ENCODE measurements at places on chromosomes 16 and 17.

GRCh38 chr16:2858245-2859025, 465 bp upstream of the PRSS22 start:
- DNase-seq, result no peak

DNA sequence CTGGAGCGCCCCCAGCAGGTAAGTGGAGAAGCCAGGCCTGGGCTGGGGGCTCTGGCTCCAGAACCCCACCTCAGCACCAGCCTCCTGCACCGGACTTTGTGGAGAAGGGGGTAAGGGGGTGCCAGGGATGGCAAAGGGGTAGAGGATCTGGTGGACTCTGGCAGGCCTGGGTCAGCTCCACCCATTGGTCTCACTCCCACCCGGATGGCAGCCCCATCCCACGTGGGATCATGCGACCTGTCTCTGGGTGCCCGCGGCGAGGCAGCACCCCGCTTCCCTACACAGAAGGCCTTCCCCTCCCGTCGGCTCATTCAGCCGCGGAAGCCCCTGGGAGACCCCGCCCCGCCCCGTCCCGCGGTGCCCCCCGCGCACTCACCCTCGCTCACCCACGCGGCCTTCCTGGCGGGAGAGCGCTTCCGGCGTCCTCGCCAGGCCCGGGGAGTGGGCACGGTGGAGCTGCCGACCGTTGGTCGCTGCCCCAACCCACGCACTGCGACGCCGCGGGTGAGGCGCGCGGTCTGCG, 498 bp upstream of the PLEKHG4 start:
- no peak for DNase-seq

GRCh38 chr17:80892900-80893603, 98.6 kb upstream of the CHMP6 start:
- no peak for DNase-seq

GRCh38 chr16:29641561-29641960, 21.5 kb upstream of the SPN start:
- DNase-seq, result no peak

DNA sequence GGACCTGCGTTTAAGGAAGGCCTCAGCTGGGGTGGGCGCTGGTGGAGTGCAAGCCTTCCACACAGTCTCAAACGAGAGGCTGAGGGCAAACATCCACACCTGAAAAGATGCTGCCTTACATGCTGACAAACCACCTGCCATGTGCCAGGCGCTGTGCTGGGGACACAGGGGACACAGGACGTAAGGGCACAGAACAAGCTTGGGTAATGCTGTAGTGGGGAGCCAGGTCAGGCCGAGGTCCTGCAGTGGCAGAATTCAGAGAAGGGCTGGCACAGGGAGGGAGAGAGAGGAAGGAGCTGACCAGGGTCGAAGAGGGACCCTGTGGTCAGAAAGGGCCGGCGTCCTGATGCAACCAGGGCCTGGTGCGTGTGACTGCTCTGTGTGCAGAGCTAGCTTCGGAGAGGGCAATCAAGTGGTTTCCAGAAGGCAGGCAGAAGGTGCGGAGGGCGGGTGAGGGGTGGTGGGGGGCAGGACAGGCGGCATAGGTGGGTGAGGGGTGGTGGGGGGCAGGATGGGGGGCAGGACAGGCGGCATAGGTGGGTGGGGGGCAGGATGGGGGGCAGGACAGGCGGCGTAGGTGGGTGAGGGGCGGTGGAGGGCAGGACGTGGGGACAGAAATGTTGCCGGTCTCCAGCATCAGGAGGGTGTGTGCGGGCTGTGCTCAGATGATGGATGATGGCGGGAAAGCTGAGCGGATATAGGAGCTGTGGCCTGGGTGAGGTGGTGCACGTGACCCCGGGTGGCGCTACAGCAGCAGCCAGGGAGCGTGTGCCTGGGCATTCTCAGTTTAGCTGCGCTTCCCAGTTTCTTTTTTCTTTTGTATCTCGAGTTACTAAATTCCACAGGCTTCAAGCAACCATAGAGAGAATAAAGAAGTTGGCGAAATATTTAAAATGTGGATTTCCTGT, 18.8 kb downstream of the TELO2 start:
- no peak for DNase-seq

DNA sequence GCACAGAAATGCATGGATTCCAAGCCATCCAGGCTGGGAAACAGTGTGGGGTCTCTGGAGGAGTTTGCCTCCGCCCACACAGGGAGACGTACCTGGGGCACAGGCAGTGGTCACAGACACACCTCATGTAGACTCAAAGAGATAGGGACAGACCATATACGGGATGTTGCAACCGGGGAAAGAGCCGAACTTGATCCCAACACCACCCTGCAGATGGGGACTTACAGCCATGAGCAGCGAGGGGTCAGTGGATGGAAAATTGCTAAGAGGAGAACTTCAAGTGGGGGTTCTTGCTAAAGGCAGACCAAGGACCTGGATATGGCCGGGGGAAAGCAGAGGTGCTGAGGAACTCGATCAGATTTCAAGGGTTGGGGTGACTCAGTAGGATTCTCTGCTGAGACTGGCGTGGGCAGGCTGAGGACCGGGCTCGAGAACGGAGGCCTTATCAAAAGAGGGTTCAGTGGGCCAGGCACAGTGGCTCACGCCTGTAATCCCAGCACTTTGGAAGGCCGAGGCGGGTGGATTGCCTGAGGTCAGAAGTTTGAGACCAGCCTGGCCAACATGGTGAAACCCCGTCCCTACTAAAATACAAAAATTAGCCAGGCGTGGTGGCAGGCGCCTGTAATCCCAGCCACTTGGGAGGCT, 12.0 kb upstream of the DNAH17 start:
- DNase-seq, result no peak

GRCh38 chr17:49200423-49201083, 9.8 kb downstream of the GNGT2 start:
- DNase-seq, result no peak

GRCh38 chr17:40072040-40072734, 9.4 kb downstream of the THRA start:
- DNase-seq, result no peak

GRCh38 chr16:66946974-66947301, 11.6 kb downstream of the CES2 start:
- no peak for DNase-seq

DNA sequence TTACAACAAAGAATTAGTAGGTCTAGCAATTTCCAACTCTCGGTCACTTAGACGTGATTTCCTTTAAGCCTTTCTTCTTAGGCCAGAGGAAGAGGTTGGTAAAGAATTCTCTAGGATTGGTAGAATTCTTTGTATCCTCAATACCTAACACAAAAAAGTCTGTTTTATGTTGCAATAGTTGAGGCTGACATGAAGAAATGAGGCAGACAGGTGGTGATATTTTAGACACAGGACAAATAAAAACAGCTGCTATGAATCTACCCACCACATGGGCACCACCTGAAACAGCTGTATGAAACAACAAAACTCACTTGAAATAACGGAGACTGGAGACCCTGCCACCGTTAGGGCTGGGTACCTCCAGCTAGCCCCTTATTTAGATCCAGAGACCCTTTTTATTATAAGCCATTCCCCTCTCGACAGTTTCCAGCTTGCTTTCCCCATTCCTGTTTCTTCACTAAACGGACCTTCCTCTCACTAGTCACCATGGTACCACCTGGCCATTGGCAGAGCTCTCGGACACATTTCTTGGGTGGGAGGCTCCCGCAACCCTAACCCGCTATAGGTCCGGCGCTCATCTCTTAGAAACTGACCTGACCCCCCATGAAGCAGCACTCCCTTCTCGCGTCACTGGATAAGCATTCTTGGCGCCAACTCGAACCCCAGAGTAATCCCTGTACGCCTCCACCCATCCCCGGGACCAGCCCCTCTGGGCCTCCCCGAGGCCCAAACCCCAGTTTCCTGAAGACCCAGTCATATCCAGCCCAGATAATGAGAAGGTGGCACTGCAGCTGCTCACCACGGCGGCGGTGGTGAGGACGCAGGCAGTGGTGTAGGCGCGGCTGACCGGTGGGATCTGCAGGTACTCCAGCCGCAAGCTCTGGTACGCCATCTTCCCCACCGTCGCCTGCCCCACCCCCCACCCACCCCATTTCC, at the start of gene DERL2:
DERL2 (minus strand) TSS at position 909 of the 936 bp plus-strand sequence; CDS start at position 892, 17 bp downstream.
- no peak for DNase-seq

DNA sequence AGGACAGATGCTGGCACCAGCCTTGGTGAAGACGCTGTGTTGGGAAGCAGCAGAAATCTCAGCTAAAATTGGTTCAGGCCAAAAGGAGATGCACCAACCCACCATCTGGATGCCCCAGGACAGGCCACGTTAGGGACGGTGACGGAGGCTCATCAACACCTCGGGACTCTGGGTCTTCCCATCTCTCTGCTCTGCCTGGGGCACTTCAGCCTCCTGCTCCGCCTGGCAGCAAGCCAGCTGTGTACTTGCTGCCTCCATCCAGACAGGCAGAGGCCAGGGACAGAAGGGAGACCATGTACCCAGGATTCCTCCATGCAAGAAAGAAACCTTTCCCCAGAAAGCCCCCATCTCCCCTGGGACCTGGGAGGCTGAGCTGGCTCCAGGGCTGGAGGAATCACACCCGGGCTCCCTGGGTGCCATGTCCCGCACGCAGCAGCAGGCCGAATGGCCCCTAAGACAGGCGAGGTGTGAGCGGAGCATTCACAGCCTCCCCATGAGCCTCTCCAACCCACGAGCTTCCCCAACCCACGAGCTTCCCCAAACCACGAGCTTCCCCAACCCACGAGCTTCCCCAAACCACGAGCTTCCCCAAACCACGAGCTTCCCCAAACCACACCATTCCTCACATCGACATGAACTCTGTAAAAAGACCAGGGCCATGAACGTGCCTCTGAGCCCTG, 274.5 kb downstream of the C16orf95 start:
- DNase-seq, result no peak

DNA sequence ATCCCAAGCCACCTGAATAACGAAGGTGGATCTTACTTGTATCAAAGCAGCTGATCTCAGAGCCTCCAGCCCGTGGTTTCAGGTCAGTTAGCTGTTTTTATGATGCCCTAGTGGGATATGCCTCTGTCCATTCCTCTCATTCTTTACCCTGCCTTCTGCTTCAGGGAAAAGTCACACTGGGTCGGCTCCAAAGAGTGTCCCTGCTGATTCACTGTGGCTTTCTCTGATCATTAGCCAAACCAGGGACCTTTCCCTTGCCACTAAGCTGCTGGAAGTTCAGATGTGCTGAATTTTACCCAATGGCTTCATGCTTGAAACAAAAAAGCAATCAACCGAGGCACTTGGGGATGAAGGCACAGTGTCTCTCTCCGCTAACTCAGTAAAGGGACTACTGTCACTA, 170.2 kb upstream of the SALL1 start:
- no peak for DNase-seq

- no peak for DNase-seq
Measured at GRCh38 chr17:42010898-42011516, 6.2 kb downstream of the DNAJC7 start.

DNA sequence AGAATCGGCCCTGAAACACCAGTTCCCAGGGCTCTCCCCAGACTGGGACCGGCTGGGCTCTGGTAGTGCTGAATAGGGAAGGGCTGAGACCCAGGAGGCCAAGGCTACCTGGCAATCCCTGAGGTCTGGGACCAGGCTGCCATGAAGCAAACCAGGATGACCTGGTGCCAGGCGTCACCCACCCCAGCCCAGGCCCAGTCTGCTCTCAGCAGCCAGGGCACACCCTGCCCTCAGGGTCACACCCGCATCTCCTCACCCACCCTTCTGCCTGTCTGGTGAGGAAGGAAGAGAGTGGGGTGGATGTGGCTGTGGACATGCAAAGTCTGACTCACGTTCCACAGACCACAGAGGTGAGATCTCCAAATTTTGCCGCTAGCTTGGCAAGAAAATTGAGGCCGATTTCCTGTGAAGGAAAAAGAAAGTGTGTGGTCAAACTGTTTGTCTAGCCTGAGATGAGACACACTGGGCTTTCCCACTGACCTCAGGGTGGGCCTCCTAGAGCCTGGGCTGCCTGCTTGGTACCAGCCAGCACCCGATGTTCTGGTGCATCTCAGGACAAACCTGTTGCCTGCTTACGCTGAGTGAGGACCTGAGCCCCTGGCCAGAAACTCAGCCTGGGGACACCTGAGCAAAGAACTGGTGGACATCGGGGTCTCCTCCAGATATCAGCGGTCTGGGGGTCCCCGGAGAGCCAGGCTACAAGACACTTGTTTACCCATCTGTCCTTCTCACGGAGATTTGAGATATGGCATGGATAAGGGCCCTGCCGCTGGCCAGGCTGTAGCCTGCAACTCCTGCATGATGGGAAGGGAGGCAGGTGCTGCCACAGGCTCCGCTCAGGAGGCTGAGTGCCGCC, 6.3 kb upstream of the RAB37 start:
- DNase-seq, result no peak

- DNase-seq, result no peak
Measured at GRCh38 chr17:14793237-14793636, 471.9 kb downstream of the PMP22 start.

DNA sequence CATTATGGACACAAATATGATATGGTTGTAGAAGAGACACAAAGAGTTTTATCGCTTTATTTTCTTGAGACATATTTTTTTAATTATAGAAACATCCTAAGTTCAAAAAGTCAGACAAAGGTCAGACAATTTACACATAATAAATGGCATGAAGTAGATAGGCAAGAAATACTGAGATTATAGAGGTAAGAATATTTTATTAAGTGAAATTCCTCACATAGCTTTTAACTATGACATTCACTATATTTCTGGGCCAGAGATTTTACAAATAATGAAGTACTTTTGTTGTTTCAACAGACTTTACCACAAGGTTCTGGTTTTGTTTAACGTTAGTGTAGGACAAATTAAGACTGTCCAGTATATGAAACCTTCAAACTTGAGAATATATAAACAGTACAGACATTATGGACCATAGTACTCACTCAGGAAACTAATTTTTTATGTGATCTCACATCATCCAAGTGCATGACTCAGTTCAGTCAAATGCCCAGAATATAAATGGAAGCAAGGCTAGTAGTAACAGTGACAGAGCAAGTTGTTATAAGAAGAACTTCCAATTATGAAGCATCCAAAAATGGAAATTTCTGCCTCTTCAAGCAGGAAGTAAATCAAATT, 394.8 kb downstream of the KCNJ2 start:
- DNase-seq, result no peak

DNA sequence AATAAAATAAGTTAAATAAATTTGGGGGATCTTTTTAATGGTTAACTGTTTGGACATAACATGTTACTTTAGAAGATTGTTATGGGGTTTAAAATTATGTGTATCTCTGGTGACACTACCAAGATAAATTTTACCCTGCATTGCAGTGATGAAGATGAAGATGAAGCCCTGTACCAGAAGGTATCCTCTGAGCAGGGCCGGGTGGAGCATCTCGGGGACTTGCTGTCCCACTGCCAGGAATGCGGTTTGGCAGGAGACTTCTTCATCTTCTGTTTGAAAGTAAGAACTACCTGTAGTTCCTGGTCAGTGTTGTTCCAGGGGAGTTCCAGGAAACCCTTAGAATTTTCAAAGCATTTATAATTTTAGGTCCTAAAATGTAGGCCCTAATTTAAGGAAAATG, 64.0 kb downstream of the TANGO6 start:
- DNase-seq, result no peak

DNA sequence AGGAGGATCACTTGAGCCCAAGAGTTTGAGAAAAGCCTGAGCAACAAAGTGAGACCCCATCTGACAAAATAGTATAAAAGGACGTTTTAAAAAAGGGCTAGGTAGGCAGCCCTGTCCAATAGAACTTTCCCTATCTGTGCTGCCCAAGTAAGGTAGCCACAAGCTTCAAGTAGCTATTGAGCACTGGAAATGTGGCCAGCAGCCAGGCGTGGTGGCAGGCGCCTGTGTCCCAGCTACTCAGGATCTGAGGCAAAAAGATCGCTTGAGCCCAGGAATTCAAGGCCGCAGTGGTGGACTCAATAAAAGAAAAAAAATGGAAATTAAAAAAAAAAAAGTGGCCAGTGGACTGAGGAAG, 1.5 kb upstream of the NQO1 start:
- no peak for DNase-seq

- DNase-seq, result no peak
Measured at GRCh38 chr17:39754161-39754957, 16.6 kb downstream of the GRB7 start.

Data from skeletal muscle cell (primary cell).